ENCODE measurements at places on chromosomes 7 and 10. TPM values are rescaled to one million over a fixed set of nuclear protein-coding genes. Genes with fewer than 3 reads are reported as not detected.

The NYAP1 gene
- total RNA-seq = 4.5 TPM

The NKX1-2 gene
- not detected for total RNA-seq

The FAM237B gene
- total RNA-seq = not detected

The CD36 gene
- 5.5 TPM for total RNA-seq

The HTRA1 gene
- 432 TPM for total RNA-seq

The PHYHIPL gene
- total RNA-seq = 0.56 TPM

The MSS51 gene
- 2.2 TPM for total RNA-seq

The PRKG1 gene
- 20.6 TPM for total RNA-seq

The FBXW4 gene
- 77.1 TPM for total RNA-seq

The CYP26C1 gene
- total RNA-seq = not detected

The UFSP1 gene
- 4.8 TPM for total RNA-seq

The BRAT1 gene
- 26.9 TPM for total RNA-seq

The ACHE gene
- 15.3 TPM for total RNA-seq

The NRG3 gene
- total RNA-seq = 0.77 TPM

The AMPH gene
- 1.5 TPM for total RNA-seq

The CUZD1 gene
- total RNA-seq = 1.1 TPM

The SPAM1 gene
- total RNA-seq = not detected

The HOXA4 gene
- 1.6 TPM for total RNA-seq

The CXCL12 gene
- 160 TPM for total RNA-seq

The IGFBP1 gene
- 3.0 TPM for total RNA-seq

The TRIP6 gene
- total RNA-seq = 42.9 TPM

The AS3MT gene
- total RNA-seq = 6.2 TPM

The TAS2R4 gene
- 1.8 TPM for total RNA-seq

The ACBD7 gene
- 0.71 TPM for total RNA-seq

The GRB10 gene
- total RNA-seq = 25.6 TPM

The MINDY4 gene
- 8.3 TPM for total RNA-seq

The PGAM2 gene
- 0.72 TPM for total RNA-seq

The MYOZ1 gene
- total RNA-seq = 1.2 TPM

The SORCS3 gene
- total RNA-seq = 1.0 TPM

The HYAL4 gene
- not detected for total RNA-seq

The GNGT1 gene
- total RNA-seq = 0.88 TPM

The PON3 gene
- total RNA-seq = 15.7 TPM

The PLA2G12B gene
- not detected for total RNA-seq

The ZNF365 gene
- total RNA-seq = 0.26 TPM

The NFKB2 gene
- total RNA-seq = 18.5 TPM

The SGCE gene
- 114 TPM for total RNA-seq

The RNF148 gene
- total RNA-seq = 1.2 TPM

The OR6B1 gene
- total RNA-seq = not detected

The EMX2 gene
- 21.4 TPM for total RNA-seq

The BMPER gene
- total RNA-seq = 10.6 TPM

The ERVW-1 gene
- not detected for total RNA-seq

The EN2 gene
- 0.67 TPM for total RNA-seq

The NUTM2A gene
- total RNA-seq = 1.1 TPM

Measured in ovary (tissue), 10 donors.